ENCODE measurements at places on chromosomes 4 and X. TPM values are rescaled to one million over a fixed set of nuclear protein-coding genes. Genes with fewer than 3 reads are reported as not detected.
A peak's percentile ranks its signal among the peaks of the same experiment; 100 is the strongest.

- H3K4me3 ChIP-seq, result no peak overlapping the region
- no peaks in the 10 kb centered on the region for H3K36me3 ChIP-seq
- peaks cover 5% of the 10 kb centered on the region for H3K4me1 ChIP-seq
- peaks cover 3% of the 10 kb centered on the region for H3K27me3 ChIP-seq
- no peak for DNase-seq
Measured at GRCh38 chr4:41887277-41887676, 48.0 kb upstream of the TMEM33 start.

GRCh38 chrX:134520860-134521390 lies 61.0 kb downstream of the HPRT1 start:
- H3K27me3 ChIP-seq, result no peaks in the 10 kb centered on the region
- no peak for DNase-seq
- H3K4me1 ChIP-seq, result no peaks in the 10 kb centered on the region
- H3K36me3 ChIP-seq, result no peaks in the 10 kb centered on the region
- H3K4me3 ChIP-seq, result no peak overlapping the region
- H3K27ac ChIP-seq, result no peak overlapping the region

DNA sequence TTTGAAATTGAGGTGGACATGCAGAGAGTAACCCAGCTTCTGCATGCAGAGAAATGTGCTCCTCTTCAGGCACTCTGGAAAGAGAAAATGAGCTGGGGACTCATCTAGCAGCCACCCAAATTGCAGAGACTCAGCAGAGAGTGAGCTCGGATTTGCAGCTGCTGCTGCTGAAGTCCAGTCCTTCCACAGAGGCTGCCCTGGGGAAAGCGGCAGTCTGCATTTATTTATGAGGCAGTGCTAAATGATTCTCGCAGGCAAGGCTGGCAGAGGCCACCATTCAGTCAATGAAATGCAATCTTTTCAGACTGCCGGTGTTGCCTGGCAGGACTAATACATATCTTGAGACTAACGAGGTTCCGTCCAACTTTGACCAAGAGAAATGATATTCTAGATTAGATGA lies 404.8 kb downstream of the NLGN4X start:
- no peak overlapping the region for H3K4me3 ChIP-seq
- H3K27ac ChIP-seq, result no peak overlapping the region
- DNase-seq, result no peak

GRCh38 chr4:107318078-107318477 lies 282.0 kb upstream of the DKK2 start:
- no peak for DNase-seq
- no peaks in the 10 kb centered on the region for H3K36me3 ChIP-seq

- H3K27ac ChIP-seq, result no peak overlapping the region
- H3K4me3 ChIP-seq, result no peak overlapping the region
- H3K4me1 ChIP-seq, result no peaks in the 10 kb centered on the region
- H3K36me3 ChIP-seq, result no peaks in the 10 kb centered on the region
Measured at GRCh38 chrX:44570522-44570921, 27.9 kb upstream of the FUNDC1 start.

GRCh38 chr4:73964862-73965611 lies 16.8 kb downstream of the PF4 start:
- H3K4me1 ChIP-seq, result no peaks in the 10 kb centered on the region
- no peaks in the 10 kb centered on the region for H3K36me3 ChIP-seq
- no peaks in the 10 kb centered on the region for H3K27me3 ChIP-seq
- no peak overlapping the region for H3K4me3 ChIP-seq
- H3K27ac ChIP-seq, result no peak overlapping the region

DNA sequence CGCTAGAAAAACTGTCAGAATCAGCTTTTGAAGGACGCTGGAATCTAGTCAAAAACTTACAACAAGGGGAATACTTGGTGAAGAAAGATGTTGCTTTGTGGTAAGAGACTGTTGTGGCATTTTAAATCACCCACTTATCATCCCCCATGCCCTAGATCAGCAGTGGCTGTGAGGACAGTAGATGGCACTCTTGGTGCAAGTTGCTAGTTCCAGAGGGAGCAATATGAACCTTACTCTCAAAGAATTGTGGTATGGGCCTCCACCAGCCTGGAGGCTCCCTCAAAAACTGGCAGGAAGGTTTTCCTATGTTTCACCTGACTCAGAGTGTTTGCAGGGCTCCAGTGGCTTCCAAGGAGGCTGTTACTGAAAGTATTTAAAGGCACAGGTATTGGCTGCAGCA lies 37.7 kb upstream of the SLC16A2 start:
- H3K27ac ChIP-seq, result no peak overlapping the region
- H3K4me3 ChIP-seq, result no peak overlapping the region
- H3K4me1 ChIP-seq, result no peaks in the 10 kb centered on the region
- H3K27me3 ChIP-seq, result no peaks in the 10 kb centered on the region
- no peaks in the 10 kb centered on the region for H3K36me3 ChIP-seq
- DNase-seq, result peak; percentile 71

GRCh38 chr4:189979196-189980047 lies 38.8 kb downstream of the FRG1 start:
- no peak overlapping the region for H3K27ac ChIP-seq
- H3K36me3 ChIP-seq, result no peaks in the 10 kb centered on the region
- H3K27me3 ChIP-seq, result no peaks in the 10 kb centered on the region
- no peak overlapping the region for H3K4me3 ChIP-seq

GRCh38 chr4:89222170-89222569 lies 85.4 kb downstream of the GPRIN3 start:
- H3K4me1 ChIP-seq, result no peaks in the 10 kb centered on the region
- DNase-seq, result no peak
- H3K36me3 ChIP-seq, result no peaks in the 10 kb centered on the region
- no peak overlapping the region for H3K27ac ChIP-seq

GRCh38 chrX:125340490-125340889 lies 20.8 kb downstream of the TEX13C start:
- no peak overlapping the region for H3K4me3 ChIP-seq
- H3K27me3 ChIP-seq, result no peaks in the 10 kb centered on the region
- DNase-seq, result no peak
- no peaks in the 10 kb centered on the region for H3K4me1 ChIP-seq
- H3K27ac ChIP-seq, result no peak overlapping the region

DNA sequence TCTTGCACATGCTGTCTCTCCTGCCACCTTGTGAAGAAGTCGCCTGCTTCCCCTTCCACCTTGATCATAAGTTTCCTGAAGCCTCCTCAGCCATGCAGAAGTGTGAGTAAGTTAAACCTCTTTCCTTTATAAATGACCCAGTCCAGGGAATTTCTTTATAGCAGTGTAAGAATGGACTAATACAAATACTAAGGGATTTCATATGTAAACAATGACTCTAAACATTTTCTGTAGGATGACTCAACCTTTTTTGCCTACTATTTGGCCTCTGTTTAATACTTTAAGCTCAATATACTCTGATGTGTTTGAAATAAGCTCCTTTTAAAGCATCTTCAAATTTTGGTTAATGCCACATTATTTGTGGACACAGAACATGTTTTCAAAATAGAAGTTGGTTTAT lies 813.5 kb upstream of the SLIT2 start:
- H3K27ac ChIP-seq, result no peak overlapping the region
- H3K27me3 ChIP-seq, result no peaks in the 10 kb centered on the region

DNA sequence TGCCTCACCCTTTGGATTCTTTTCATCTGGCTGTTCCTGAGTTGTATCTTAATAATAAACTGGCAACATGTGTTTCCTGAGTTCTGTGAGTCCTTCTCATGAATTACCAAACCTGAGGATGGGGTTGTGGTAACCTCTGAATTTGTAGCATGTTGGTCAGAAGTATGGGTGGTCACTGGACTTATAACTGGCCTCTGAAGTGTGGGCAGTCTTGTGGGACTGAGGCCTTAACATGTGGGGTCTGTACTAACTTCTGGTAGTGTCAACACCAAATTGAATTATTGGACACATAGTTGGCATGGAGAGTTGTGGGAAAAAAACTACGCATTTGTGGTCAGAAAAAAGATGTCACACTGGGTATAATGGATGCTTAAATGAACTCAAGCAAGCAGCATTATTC lies 45.0 kb upstream of the TNIP3 start:
- no peaks in the 10 kb centered on the region for H3K4me1 ChIP-seq
- DNase-seq, result no peak
- H3K36me3 ChIP-seq, result no peaks in the 10 kb centered on the region
- no peak overlapping the region for H3K4me3 ChIP-seq
- no peaks in the 10 kb centered on the region for H3K27me3 ChIP-seq
- H3K27ac ChIP-seq, result no peak overlapping the region

- peak; percentile 29 for DNase-seq
- H3K4me1 ChIP-seq, result peaks cover 7% of the 10 kb centered on the region
- no peaks in the 10 kb centered on the region for H3K27me3 ChIP-seq
- no peak overlapping the region for H3K27ac ChIP-seq
- H3K4me3 ChIP-seq, result no peak overlapping the region
Measured at GRCh38 chr4:184899261-184900134, 73.7 kb upstream of the ACSL1 start.

DNA sequence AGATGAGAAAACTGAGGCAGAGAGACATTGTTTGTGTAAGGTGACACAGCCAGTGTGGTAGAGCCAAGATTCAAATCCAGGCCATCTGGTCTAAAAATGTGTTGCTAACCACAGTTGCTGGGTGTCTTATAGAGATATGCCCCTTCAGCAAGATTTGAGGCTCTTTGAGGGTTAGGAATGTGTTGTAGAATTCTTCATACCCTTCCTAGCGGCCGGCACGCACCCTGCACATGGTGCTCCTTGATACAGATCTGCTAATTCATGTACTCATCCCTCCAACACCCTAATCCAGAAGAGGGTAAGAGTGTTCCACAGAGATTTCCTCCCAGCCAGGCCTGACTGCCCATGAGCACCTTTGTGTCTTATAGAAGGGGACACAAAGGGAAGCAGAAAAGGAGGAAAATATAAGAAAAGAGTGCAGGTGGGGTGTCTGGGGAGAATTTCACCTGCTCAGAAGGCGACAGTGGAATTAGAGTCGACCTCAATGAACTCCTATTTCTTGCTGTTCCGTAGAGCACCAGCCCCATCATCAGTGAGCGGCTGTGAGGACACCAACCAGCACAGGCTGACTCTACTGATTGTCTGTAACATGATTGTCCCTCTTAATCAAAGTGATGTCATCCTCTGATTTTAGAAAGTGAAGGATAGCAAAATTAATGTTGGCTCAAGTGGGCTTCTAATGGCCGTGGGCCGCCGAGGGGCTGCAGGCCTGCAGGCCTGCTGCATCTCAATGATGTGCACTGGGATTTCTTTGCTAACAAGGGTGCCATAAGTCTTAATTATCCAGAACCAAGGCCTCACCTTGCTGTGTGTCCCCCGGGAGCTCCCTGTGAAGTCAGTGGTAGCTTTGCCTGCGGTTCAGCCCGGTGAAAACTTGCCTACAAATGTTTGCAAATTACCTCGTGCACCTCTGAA lies 24.2 kb upstream of the SMIM20 start:
- H3K36me3 ChIP-seq, result no peaks in the 10 kb centered on the region
- H3K4me3 ChIP-seq, result no peak overlapping the region
- no peaks in the 10 kb centered on the region for H3K27me3 ChIP-seq
- DNase-seq, result no peak
- H3K4me1 ChIP-seq, result peaks cover under 1% of the 10 kb centered on the region
- H3K27ac ChIP-seq, result no peak overlapping the region

GRCh38 chr4:84417997-84418709 lies 80.9 kb downstream of the NKX6-1 start:
- H3K27ac ChIP-seq, result no peak overlapping the region
- no peaks in the 10 kb centered on the region for H3K36me3 ChIP-seq
- no peak overlapping the region for H3K4me3 ChIP-seq
- no peak for DNase-seq
- no peaks in the 10 kb centered on the region for H3K4me1 ChIP-seq
- no peaks in the 10 kb centered on the region for H3K27me3 ChIP-seq

FATE1 gene
- not detected for total RNA-seq

CSAG2 gene
- not detected for total RNA-seq

MTNR1A gene
- total RNA-seq, result not detected

DCAF4L1 gene
- total RNA-seq, result not detected

DMRTC1B gene
- not detected for total RNA-seq

UGT2B10 gene
- total RNA-seq, result not detected

NIPAL1 gene
- 13.8 TPM for total RNA-seq

ACTRT1 gene
- not detected for total RNA-seq

METTL14 gene
- 23.5 TPM for total RNA-seq

Measured in stomach (tissue), 19 donors.